Endodermal cell (in vitro differentiated cells): ENCODE measurements at places on chromosomes 13 and 19. TPM values are rescaled to one million over a fixed set of nuclear protein-coding genes. Genes with fewer than 3 reads are reported as not detected.

GRCh38 chr13:109026266-109026665, 396.9 kb downstream of the MYO16 start:
- H3K4me1 ChIP-seq: no peaks in the 10 kb centered on the region
- DNase-seq: peak; percentile 75
- H3K27ac ChIP-seq: no peak overlapping the region

Gene RASAL3
- total RNA-seq: not detected in 2 replicates

Gene FUT3
- 0.34 TPM in 1 of 2 replicates, not detected in the other for total RNA-seq

Gene ETV2
- total RNA-seq: 1.2 and 1.6 TPM in 2 replicates
